ENCODE measurements at places on chromosomes 1 and 21. TPM values are rescaled to one million over a fixed set of nuclear protein-coding genes. Genes with fewer than 3 reads are reported as not detected.

Gene APCS
- not detected for total RNA-seq

Gene DNAJC6
- 3.7 TPM for total RNA-seq

Gene ICOSLG
- total RNA-seq: 4.1 TPM

Gene CD101
- 1.8 TPM for total RNA-seq

Gene CDC14A
- 11.3 TPM for total RNA-seq

Gene LDLRAD2
- not detected for total RNA-seq

Gene OR2M4
- total RNA-seq: not detected

Gene TSSK3
- total RNA-seq: 2.3 TPM

GRCh38 chr1:150352866-150353265 lies 11.1 kb upstream of the RPRD2 start:
- DNase-seq: no peak

DNA sequence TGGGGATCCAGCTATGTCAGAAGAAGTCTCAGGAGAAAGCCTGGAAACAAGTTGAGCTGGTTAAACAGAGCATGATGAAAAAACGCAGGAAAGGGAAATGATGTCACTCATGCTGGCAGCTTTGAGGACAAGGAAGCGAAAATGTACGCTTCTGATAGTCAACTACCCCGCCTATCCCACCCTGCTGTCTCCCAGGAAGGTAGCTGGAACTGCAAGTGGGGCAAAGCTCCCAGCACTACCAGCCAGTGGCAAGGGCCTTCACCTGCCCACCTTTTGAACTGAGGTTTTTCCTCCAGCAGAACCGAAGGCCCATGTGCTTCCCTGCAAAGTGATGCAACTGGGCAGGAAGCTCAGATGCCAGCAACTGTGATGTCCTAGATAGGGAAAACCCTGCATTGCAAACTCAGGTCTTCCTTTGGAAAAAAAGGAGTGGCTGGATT lies 6.3 kb upstream of the IL20 start:
- no peak for DNase-seq

DNA sequence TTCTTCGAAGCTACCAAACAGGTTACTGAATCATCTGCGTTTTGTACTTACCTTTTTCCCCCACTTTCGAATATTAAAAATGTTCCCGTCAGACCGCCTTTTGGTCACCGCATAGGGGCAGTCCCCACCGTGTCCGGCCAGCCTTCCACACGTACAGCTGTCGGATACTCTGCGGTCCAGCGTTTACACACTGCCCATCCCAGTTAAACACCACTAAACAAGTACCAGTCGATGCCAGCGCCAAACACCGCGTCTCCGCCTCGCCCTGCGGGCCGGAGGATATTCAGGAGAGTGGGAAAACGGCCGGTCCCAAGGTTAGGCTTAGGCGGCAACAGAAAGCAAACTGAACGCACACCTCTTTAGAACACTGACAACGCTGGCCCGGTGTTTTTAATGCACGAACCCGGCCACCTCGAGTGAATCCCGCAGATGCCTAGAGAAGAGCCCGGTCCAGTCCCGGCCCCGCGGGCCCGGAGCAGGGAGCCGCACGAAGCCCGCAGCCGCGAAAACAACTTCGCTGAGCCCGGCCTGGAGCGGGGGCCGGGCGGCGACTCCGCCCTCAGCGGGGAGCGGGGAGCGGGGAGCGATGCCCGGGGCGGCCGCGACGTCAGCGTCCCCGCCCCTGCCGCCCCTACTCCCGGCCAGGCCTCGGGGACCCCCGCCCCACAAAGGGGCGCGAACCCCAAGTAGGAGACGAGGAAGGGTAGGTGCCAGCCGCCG lies 730 bp upstream of the PHF13 start:
- no peak for DNase-seq

DNA sequence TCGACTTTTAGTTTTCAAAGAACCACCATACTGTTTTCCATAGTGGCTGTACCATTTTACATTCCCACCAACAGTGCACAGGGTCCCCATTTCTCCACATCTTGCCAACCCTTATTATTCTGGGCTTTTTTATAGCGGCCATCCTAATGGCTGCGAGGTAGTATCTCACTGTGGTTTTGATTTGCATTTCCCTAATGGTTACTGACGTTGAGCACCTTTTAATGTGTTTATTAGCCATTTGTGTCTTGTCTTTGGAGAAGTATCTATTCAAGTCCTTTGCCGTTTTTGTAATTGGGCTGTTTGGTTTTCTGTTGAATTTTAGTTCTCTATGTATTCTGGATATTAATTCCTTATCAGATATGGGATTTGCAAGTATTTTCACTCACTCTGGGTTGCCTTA lies 22.3 kb upstream of the KCNAB2 start:
- no peak for DNase-seq

GRCh38 chr1:44014365-44015104 lies 16.7 kb downstream of the SLC6A9 start:
- DNase-seq: no peak

DNA sequence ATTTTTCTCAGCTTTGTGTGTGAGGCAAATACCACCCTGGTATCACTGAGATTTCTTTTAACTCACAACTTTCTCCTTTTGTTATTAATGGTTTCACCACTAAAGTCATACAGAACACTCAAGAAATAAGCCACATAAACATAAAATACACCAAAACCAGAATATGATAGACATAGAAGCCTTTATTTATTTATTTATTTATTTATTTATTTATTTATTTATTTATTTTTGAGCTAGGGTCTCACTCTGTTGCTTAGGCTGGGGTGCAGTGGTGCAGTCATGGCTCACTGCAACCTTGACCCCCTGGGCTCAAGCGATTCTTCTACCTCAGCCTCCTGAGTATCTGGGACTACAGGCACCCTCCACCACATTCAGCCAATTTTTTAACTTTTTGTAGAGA lies 12.5 kb downstream of the KRTAP8-1 start:
- no peak for DNase-seq

DNA sequence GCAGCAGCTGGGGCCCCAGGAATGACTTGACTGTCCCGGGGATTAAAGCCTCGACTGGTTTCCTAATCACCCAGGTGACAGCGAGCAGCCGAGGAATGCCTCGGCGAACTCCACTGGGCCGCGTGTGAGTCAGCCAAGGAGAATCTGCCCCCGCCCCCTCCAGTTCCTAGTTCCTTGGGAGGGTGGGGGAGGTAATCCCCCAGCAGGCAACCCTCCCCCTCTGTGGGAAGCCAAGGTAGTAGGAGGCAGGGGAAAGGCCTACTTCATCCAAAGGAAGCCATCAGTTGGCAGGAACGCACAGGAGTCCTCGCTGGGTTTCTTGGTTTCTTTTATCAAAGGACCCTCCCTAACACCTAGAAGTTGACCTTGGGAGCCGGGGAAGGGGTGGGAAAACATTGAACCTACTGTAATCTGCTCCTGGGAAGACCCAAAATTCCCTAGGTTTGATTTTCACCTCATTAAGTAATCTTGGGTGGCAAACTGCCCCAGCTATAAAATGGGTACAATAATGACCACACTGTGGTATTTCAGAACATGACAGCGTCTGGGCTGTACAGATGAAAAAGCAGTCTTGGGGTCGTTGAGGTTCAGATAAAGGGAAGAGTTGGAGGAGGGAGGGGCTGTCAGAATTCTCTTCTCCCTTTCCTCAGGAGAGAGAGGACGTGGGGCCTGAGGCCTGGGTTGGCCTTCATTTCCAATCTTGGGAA lies 1.4 kb downstream of the TENT5B start:
- DNase-seq: peak; percentile 60

GRCh38 chr1:110187139-110187890 lies 22.8 kb upstream of the KCNC4 start:
- no peak for DNase-seq

DNA sequence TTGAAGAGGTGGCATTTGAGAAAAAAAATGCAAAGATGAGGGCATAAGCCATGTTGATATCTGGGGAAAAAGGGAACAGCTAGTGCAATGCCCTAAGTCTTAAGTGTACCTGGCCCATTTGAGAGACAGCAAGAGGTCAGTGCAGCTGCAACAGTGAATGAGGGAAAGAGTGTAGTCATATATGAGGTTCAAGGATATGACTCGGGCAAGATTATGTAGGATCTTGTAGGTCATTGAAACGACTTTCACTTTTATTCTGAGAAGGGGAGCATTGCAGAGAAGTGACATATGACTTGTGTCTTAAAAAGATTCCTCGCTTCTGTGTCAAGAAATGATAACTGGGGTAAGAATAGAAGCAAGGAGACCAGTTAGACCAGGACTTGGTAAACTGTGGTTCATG lies 31.0 kb downstream of the NTMT2 start:
- no peak for DNase-seq

DNA sequence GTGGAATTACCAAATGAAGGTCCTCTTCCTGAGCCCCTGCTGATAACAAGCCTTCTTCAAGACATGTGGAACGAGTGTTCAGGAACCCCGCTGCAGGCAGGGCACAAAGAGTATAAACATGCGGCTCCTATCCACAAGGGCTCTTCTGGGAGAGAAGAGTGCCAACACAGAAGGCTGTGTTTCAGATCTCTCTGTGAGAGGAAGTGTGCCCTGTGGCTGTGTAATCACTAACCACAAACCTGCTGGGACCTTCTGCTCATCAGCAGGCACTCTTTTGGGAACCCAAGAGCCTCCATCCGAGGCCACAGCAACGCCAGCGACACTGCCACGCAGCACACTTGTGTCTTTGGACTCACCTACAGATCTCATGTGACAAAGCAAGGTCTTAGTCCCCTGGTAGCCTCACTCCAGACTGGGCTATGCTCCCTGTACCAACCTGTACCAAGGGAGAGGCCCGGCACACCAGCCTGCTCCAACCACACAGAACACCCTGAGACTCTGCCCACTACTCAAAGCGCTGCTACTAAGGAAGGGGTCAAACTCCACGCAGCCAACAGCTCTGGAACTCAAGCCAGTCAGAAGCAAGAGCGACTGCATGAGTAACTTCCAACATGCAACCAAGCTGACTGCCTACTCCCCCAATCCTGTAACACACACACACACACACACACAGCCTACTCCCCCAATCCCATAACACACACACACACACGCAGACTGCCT lies 7.8 kb downstream of the PTTG1IP start:
- no peak for DNase-seq

GRCh38 chr1:192892934-192893333 lies 84.1 kb downstream of the RGS2 start:
- DNase-seq: no peak

DNA sequence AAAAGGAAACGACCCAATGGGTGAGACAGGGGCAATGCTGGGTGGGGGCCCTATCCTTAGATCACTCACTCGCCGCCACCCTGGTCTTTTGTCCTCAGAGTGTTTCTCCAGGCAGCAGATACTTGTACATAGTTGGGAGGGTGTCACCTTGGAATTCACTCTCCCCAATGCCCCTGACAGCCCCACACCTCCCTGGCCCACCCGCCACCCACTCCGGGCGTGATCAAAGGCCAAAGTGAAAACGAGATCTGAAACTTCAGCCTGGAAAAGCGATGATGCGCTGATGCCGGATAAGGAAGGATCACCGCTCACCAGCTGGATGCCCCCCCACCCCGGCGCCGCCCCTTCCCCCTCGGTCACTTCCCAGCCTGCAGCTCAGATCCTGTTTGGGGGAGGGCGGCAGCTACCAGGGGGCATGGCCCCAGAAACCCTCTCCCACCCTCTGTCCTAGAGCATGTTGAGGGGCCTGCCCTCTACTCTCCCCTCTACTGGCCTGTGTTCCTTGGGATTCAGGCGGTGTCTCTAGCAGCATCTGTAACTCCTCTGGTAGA lies 33.6 kb upstream of the CASZ1 start:
- no peak for DNase-seq

DNA sequence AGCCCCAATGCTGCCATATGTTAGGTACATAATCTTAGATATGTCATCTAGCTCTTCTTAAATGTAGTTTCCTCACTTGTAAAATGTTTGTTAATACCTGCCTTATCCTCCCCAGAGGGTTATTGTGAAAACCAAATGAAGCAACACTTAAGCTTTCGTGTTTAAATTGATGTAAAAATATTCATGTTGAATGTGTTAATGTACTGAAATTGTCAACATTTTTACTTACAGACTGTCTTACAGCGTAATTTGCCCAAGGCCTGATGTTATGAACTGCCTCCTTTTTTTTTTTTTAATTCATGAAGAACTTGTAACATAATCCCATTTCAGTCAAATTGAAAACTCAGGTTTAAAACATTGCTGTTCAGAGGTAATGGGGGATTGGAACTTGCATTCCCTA lies 25.6 kb upstream of the ENAH start:
- no peak for DNase-seq

- DNase-seq: no peak
Measured at GRCh38 chr1:21781815-21782348, 1.1 kb downstream of the USP48 start.

- DNase-seq: no peak
Measured at GRCh38 chr1:245788269-245788668, 633.5 kb downstream of the KIF26B start.

DNA sequence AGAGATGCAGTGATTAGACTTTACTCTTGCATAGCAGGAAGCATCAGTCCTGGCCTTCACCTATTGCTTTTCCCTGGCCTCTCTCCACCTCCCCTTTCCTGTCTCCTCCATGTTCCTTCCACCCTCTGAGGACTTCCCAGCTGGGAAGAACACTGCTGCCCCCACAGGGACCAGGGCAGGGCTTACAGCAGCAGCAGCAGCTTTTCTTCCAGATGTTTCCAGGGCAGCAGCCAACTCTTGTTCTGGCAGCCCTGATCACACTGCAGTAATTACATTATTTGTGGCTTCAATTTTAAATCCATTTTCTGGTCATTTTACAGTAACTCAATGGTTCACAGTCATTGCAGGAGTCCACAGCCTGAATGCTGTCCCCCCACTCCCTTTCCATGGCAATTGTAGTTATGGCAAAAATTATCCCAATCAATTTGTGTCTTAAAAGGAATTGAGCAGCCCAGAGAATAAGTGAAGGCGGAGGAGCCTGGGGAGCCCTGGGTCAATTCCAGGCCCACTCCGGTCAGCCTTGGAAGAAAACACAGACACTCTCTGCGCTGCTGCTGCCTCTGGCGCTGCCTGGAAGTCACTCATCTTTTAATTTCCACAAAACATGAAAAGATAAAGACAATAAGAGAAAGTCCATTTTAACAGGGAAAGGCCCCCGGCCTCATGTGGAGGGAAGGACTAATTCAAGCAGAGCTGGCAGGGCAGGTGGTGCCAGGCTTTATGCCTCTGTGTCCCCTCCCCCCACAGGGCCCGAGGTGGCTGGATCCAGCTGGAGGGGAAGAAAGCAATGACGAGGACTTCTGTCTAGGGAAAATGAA lies 148.6 kb downstream of the GRIK3 start:
- DNase-seq: no peak

Measured in thoracic aorta (tissue), 2 donors.